ENCODE measurements at places on chromosomes 6 and 20. TPM values are rescaled to one million over a fixed set of nuclear protein-coding genes. Genes with fewer than 3 reads are reported as not detected.

DNA sequence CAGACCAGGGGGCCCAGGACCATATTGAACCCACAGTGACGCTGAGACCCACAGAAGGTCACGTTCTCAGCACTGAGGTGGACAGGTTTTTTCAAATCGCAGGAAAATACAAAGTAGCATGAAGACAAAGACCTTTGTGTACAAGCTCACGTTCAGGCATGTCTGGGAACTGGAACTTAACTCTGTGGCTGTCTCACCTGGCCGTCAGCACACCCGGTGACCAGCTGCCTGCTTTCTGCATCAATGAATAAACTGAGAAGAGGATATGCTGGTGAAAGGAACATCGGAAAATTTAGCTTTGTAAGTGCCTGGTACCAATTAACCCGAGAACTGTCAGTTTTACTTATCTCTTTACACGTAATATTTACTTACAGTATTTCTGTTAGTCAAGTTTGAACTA is 36.5 kb downstream of the WDR27 start:
- DNase-seq, result no peak

- DNase-seq, result no peak
These were observed 55.6 kb upstream of the ZMYND8 start for GRCh38 chr20:47412083-47412482.

DNA sequence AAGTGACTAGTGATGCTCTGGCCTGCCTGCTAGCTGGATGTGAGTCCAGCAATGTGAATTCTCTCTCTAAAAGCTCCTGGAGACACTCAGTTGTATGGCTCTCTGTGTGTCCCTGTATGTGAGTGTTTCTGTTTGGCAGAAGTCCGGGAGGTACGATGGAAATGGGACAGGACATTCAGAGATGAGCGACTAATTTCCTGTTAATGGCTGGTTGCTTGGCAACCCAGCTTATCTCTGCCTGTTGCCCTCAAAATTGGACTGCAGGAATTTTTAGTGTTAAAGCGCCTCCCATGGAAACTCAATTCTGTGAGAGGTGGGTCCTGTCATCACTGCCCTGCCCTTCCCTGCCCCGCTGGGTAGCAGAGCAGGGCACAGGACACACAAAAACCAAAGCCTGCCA is 136.8 kb upstream of the LRFN2 start:
- no peak for DNase-seq

- DNase-seq, result no peak
These were observed 49.4 kb downstream of the ADAT2 start for GRCh38 chr6:143401068-143401446.

- no peak for DNase-seq
These were observed 31.6 kb upstream of the MRPS10 start for GRCh38 chr6:42249279-42249678.

The PPP1R14C gene
- total RNA-seq, result not detected

DNA sequence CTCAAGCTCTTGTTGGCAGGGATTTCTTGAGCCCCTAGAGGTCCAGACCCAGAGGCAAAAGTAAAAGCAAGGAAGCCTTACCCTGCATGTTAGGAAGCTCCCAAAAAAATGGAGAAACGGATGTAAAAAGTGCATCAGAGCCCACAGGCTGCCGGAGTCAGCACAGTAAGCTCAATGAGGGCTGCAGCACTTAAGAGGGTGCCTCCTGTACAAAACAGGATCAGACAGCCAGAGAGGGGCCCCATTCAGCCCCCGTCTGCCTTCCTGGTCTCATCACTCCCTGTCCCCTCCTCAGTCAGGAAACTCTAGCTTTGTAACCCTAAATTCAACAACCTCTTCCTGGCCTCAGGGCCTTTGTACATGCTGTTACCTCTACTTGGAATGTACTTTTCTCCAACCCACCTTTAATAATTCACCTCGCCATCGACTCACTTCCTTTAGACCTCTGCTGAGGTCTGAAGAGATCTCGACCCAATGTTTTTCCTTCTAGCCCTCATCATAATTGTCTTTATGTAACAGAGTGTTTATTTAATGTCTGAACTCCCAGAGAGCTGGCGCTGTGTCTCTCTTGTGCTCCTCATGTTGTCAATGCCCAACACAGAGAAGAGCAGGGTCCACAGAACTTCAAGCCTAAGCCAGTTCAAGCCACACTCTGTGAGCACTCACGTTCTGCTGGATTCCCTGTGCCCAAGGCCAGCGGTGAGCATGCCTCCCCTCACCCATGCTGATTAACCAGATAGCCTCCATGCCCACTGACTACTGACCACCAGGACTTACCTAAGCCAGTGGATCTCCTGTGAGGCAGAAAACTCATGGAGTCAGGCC is 2.8 kb upstream of the PLCG1 start:
- DNase-seq, result no peak

The FOXC1 gene
- 4.8 TPM for total RNA-seq

- DNase-seq, result no peak
These were observed 1.0 kb downstream of the ITPA start for GRCh38 chr20:3210346-3210745.

- DNase-seq, result no peak
These were observed 3.0 kb downstream of the PRSS16 start for GRCh38 chr6:27250277-27251111.

DNA sequence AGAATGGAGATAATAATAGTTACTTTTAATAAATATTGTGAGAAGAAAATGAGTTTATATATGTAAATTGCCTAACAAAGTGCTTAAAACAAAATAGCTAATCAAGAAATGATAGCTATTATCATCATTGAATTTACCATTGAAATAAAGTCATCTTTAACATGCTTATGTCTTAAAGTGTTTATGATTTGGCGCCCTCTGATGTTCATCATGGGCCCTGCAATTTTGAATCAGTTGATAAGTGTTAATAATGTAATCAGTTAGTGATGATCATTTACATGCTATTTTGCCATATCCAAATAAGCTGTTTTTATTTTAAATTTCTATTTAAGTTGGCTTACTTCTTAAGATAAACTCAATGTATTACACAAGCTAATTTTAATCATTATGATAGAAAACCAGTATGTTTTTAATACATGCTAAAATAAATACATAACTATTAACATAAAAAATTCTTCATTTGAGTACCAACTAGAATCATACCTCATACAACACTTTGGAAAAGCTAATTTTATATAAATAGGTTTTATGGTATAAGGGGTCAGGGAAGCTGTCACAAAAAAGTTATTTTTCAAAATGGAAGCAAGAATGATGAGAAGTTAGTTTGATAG is 39.2 kb upstream of the TPD52L1 start:
- peak; percentile 14 for DNase-seq

DNA sequence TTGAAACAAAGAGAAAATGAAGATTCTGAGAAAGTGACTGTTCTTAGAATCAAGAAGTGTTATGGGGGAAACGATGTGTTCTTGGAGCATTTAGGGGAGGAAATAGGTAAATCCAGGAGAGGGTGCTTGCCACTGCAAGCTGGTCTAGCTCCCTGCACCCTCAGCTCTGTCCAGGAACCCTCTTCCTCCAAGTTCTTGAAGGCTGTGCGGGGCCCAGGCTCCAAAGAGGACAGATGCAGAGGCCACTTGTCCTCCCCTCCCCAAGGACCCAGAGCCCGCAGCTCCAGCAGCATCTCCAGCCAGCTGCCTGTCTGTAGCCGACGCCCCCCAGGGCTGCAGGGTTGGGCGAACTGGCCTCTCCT is 87.9 kb downstream of the CDC5L start:
- no peak for DNase-seq

- DNase-seq, result no peak
These were observed 7.1 kb upstream of the ZBP1 start for GRCh38 chr20:57627339-57627738.

DNA sequence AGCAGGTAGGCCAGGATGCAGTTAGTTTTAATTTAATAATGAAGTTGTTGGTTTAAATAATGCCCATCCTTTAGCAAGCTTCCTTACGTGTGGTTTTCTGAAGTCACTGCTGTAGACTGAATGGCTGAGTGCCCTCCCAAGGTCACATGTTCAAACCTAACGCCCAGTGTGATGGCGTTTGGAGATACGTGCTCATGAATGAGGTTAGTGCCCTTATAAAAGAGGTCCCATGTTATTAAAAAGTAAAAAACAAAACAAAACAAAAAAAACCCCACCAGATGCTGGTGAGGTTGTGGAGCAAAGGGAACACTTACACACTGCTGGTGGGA is 16.3 kb downstream of the LRP11 start:
- DNase-seq, result peak; percentile 52

The EPPIN gene
- not detected for total RNA-seq

GRCh38 chr6:13952101-13952500 is 27.3 kb downstream of the RNF182 start:
- no peak for DNase-seq

- no peak for DNase-seq
These were observed 86.9 kb downstream of the PLCG1 start for GRCh38 chr20:41224281-41224680.

The GPX6 gene
- total RNA-seq, result not detected

GRCh38 chr20:57555457-57556184 is 5.3 kb upstream of the PCK1 start:
- DNase-seq, result peak; percentile 65

DNA sequence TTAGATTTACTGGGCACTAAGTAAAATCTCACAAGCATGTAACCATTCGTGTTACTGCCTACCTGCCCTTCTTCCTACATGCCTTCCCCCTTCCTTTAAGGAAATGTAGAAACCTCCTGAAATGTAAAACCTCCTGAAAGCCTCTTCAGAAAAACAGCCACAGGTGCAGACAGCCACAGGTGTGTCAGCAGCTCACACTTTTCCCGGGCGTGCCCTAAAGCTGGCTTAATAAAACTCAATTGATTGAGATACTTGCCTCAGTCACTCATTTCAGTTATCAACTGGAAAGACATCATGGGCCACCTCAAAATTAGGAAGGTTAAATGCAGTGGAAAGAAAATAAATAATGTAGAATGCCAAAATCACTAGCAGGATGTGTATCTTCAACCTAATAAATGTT is 23.1 kb upstream of the PBOV1 start:
- no peak for DNase-seq

The C4A gene
- total RNA-seq, result 8.5 TPM

DNA sequence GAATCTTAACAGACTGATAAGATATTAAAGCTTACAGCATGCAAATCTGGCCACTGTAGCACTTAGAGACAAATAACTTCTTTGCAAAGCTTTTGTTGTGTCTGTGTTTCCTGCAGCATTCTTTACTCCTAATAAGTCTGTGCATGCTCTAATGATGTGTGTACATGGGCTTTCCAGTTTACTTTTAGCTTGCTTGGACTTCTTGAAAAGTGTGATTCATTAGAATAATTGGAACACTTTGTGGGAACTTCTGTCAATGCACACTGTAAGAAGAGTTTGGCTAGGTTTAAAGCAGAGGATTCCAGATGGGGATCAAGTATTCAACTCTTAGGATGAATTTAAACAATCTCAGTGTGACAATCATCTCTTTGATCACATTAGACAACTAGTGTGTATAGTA is 22.1 kb upstream of the TINAG start:
- no peak for DNase-seq

DNA sequence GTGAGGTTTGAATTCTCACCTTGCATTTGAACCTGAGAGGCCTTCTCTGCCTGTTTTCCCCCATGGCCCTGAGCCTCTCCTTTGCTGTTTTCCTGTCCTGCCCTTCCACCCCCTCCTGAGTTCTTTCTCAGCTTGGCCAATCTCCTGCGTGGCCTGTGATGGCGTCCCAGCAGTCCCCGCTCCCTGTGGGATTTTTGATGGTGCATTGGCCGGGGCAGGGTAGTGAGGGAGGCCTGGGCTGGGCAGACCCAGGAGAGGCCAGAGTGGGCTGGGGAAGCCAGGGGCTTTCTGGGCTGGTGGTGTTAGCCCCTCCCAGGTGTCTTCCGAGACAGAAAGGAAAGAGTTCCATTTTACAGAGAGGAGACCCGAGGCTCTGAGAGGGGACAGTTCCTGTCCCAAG is 6.3 kb downstream of the CEBPB start:
- DNase-seq, result no peak

DNA sequence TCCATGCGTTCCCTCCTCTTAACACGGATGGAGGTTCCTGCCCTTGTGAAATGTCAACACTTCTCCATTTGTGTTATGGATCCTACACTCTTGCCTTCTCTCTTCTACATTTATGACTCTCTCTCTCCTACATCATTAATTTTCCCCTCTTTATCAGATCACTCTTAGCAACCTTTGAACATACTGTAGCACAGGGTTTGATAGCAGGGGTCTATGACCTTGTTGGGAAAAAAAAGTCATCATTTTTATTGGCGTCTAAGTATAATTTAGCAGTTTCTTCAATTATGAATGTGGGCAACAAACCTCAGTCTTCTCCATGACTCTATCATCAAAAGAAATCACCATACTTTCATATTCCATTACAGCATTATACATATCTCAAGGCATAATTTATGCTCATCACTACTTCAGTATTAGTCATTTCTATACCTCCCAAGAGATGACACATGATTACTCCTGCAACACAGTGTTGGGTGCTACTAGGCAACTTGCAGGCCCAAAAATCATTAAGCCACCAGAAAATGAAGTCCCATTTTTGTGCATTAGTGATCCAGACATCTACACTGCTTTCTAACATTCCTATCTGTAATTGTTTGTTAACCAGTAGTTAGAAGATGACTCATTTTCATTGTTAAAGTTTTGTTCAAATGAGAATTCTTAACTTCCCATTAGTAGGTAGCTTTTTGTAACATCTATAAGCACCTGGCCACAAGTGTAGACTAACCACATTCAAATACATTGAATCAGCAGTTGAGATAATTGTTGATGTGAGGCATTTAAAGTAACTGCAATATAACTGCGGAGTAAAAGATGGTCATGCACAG is 9.5 kb downstream of the CYP39A1 start:
- DNase-seq, result no peak
